ENCODE measurements at places on chromosomes 12 and 14.

DNA sequence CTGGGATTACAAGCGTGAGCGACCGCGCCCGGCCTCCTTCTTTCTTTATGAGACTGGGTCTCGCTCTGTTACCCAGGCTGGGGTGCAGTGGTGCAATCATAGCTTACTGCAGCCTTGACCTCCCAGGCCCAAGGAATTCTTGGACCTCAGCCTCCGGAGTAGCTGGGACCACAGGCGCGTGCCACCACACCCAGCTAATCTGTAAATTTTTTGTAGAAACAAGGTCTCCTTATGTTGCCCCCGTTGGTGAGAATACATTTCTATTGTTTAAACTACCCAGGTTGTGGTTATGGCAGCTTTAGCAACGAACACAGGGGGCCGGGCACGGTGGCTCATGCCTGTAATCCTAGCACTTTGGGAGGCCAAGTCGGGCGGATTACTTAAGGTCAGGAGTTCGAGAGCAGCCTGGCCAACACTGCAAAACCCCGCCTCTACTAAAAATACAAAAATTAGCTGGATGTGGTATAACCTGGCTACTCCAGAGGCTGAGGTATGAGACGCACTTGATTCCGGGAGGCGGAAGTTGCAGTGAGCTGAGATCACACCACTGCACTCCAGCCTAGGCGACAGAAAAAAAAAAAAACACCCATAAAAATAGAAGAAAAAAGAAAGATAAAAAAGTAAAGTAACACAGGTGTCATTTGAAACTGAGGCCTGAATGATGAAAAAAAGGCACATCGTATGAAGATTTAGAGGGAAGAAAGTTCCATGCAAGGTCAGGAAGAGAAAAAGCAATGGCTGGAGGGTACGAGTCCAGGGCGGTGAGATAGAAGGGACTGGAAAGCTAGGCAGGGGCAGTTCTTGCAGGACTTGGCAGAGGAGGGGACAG lies 977 bp upstream of the TMEM120B start:
- DNase-seq = no peak

- no peak for DNase-seq
Measured at GRCh38 chr14:51093371-51094281, 1.3 kb downstream of the TRIM9 start.

DNA sequence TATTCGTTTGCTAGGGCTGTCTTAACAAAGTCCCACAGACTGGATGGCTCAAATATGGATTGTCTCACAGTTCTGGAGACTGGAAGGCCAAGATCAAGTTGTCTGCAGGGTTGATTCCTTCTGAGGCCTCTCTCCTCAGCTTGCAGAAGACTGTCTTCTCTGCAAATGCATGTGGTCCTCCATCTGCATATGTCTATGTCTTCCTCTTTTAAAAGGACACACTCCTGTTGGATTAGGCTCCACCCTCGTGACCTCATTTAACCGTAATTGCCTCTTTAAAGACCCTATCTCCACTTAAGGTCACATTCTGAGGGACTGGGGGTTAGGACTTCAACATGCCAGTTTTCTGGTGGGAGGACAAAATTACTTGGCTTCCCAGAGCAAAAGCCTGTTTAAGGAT lies 123.3 kb downstream of the SLC38A6 start:
- DNase-seq = no peak

- no peak for DNase-seq
Measured at GRCh38 chr12:59632408-59632807, 36.6 kb downstream of the SLC16A7 start.

GRCh38 chr12:132133952-132134652 lies 10.0 kb downstream of the DDX51 start:
- no peak for DNase-seq

- DNase-seq = no peak
Measured at GRCh38 chr12:12350868-12351463, 924 bp upstream of the MANSC1 start.

GRCh38 chr12:90243211-90243610 lies 534.6 kb upstream of the ATP2B1 start:
- no peak for DNase-seq

GRCh38 chr12:91877456-91878235 lies 268.0 kb downstream of the BTG1 start:
- DNase-seq = no peak

- no peak for DNase-seq
Measured at GRCh38 chr12:119102274-119102673, 76.5 kb upstream of the HSPB8 start.

DNA sequence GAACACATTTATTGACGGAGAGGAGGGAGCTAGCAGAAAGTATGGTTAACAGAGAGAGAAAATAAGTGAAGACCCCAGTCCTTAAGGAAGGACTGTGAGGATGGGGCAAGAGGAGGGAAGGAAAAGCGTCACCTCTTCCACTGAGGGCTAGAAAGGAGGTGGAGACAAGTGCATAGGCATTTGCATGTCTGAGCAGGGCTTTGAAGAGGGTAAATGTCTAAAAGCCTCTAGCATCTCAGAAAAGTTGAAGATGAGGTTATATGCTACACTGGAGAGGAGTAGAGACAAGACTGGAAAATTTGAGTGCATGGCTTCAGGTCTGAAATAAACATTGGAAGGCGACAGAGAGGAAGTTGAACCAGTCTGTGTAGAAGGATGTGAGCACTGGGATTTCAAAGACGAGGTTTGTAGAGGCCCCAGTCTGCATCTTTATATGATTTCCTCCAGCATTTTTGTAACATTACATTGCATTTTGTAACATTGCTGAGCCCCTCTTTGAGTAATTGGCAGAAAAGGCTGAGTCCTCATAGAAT lies 98.5 kb upstream of the IFNG-AS1 start:
- DNase-seq = no peak

Data from muscle of back (tissue), 13 donors.